Placental epithelial cell (primary cell): ENCODE measurements at places on chromosomes 16 and 17. TPM values are rescaled to one million over a fixed set of nuclear protein-coding genes. Genes with fewer than 3 reads are reported as not detected.

ACE gene
- 0.39 and 0.54 TPM in 2 replicates for total RNA-seq

SPNS3 gene
- total RNA-seq: not detected in 2 replicates

MAFG gene
- total RNA-seq: 5.9 and 11.4 TPM in 2 replicates

HYDIN gene
- 0.11 and 2.0 TPM in 2 replicates for total RNA-seq

CDH15 gene
- not detected in 2 replicates for total RNA-seq

MON1B gene
- total RNA-seq: 17.7 and 24.8 TPM in 2 replicates

DRC7 gene
- total RNA-seq: under 0.01 TPM in 1 of 2 replicates, not detected in the other

TEX14 gene
- under 0.01 and 0.11 TPM in 2 replicates for total RNA-seq

MYH8 gene
- not detected in 2 replicates for total RNA-seq

PIRT gene
- total RNA-seq: not detected in 2 replicates

TMEM106A gene
- total RNA-seq: 4.3 and 10.6 TPM in 2 replicates

HIC1 gene
- 6.7 and 11.6 TPM in 2 replicates for total RNA-seq

LGALS9C gene
- 0.98 TPM in 1 of 2 replicates, not detected in the other for total RNA-seq

TOX3 gene
- total RNA-seq: 0.39 TPM in 1 of 2 replicates, not detected in the other

PLLP gene
- 1.3 and 7.5 TPM in 2 replicates for total RNA-seq

TMEM219 gene
- total RNA-seq: 65.6 and 66.7 TPM in 2 replicates

GRAPL gene
- total RNA-seq: 0.79 TPM in 1 of 2 replicates, not detected in the other

CD300LG gene
- total RNA-seq: not detected in 2 replicates

FOXJ1 gene
- 0.22 TPM in 1 of 2 replicates, not detected in the other for total RNA-seq

NETO2 gene
- 3.3 and 3.5 TPM in 2 replicates for total RNA-seq

KRTAP9-4 gene
- not detected in 2 replicates for total RNA-seq

SLC9A5 gene
- 0.33 and 1.6 TPM in 2 replicates for total RNA-seq

KRT40 gene
- total RNA-seq: not detected in 2 replicates

RASD1 gene
- not detected in 2 replicates for total RNA-seq

TMC5 gene
- total RNA-seq: under 0.01 TPM in 1 of 2 replicates, not detected in the other

MYADML2 gene
- not detected in 2 replicates for total RNA-seq

ZNF785 gene
- total RNA-seq: 9.2 and 14.1 TPM in 2 replicates

MYL4 gene
- 0.22 and 1.2 TPM in 2 replicates for total RNA-seq

KRT32 gene
- not detected in 2 replicates for total RNA-seq

RUNDC3A gene
- total RNA-seq: 0.11 TPM in 1 of 2 replicates, not detected in the other

ITGA3 gene
- total RNA-seq: 35.3 and 92.4 TPM in 2 replicates

HS3ST3B1 gene
- 1.2 and 1.6 TPM in 2 replicates for total RNA-seq

ALOX12B gene
- not detected in 2 replicates for total RNA-seq
